ENCODE measurements at places on chromosomes 7 and 10.

DNA sequence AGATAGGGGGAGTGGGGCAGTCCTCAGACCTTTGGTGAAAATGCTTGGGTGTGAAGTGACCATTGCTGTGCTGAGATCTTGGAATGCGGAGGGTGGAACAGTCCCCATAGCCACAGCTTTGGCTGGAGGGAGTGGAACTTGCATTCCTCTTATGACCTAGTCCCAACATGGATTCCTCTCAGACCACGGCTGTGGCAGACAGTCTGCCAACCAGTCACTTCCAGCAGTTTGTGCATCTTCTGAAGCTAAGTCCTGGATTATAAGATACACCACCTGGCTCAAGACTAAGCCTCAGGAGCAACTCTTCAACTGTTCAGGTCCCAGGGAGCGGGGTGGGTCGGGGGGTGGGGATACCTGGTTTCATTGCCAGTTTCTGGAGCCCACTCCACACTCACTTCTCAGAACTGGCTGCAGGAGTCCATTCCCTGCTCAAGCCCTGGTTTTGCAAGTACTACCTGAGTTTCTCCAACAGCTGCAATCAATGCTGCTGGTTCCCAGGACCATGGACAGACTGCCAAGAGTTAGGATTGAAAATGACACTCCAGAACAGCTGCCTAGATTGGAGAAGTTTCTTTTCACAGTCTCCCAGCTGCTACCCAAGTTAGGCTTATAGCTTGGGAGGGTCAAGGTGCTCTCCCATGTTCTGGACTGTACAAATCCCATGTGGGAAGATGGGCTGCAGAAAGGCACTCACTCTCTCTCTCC lies 29.1 kb upstream of the DGKB start:
- DNase-seq = no peak

DNA sequence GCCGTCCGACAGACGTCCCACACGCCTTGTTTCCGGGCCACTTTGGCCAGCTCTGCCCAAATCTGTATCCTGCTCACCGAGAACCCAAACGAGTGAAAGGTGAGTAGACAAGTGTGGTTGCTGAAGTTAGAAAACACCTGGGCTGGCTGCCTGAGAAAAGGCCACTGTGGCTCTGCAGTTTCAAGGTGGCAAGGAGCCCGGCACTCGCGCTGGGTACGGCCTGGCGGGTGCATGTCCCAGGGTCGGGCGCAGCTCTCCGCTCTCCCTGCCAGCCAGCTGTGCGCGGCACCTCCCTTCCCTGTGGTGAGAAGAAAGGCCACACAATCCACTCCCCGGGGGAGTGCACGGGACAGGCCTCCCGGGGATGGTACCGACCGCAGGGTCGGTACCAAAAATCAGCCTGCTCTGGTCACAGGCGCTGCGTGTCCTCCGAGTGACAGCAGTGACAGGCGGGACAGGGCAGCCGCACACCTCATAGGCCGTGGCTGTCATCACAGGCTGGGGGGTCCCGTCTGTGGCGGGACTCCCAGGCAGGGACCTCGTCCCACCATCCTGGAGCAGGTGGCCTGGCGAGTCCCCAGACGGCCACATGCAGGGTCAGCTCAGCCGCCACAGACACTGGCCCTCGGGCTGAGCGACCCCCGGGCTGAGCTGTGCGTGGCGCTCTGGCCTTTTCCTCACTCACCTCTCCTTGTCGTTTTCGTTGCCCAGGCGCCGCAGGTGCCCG lies 22.8 kb downstream of the CFAP46 start:
- no peak for DNase-seq

GRCh38 chr7:72080341-72080766 lies 331.8 kb downstream of the CALN1 start:
- DNase-seq = no peak

GRCh38 chr7:23473844-23474093 lies 3.5 kb upstream of the IGF2BP3 start:
- no peak for DNase-seq

- DNase-seq = no peak
These were observed 51.2 kb downstream of the GTF2I start for GRCh38 chr7:74708569-74709275.

DNA sequence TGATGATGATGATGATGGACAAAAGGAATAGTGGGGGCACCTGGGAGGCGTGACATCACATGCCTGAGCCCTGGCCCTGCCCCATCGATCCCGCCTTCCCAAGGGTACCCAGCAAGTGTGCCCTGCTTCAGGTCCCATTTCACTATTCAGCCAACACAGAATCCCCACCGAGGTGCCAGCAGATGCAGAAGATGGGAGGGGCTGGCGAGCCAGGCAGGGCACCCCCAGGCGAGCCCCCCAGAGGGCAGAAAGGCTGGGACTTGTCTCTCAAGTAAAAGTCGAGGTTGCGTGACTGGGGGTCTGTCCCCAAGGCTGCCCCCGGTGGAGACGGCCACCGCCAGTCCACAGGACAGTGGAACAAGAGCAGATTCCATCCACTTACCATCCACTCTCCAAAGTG lies 57.5 kb downstream of the INSIG1 start:
- DNase-seq = no peak

GRCh38 chr10:77533887-77534278 lies 103.7 kb downstream of the KCNMA1 start:
- no peak for DNase-seq

DNA sequence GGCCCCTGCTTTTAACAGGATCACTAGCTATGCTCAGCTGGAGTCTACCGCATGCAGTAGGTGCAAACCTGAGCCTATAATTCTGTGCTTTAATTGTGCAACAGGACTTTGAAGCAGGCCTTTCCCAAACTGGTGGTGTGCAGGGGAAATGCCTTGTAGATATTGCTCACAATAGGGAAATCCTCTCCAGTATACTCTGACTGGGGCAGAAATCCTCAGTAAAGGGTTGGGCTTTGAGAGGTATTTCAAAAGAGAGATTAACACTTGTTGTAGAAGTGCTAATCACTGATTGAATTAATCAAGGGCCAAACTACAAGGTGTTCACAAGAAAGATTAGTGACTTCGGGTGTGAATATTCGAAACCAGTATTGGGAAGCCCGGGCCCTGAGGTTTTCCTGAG lies 58.5 kb upstream of the EXOC6 start:
- DNase-seq = no peak
